ENCODE measurements at places on chromosomes 2 and 18.

DNA sequence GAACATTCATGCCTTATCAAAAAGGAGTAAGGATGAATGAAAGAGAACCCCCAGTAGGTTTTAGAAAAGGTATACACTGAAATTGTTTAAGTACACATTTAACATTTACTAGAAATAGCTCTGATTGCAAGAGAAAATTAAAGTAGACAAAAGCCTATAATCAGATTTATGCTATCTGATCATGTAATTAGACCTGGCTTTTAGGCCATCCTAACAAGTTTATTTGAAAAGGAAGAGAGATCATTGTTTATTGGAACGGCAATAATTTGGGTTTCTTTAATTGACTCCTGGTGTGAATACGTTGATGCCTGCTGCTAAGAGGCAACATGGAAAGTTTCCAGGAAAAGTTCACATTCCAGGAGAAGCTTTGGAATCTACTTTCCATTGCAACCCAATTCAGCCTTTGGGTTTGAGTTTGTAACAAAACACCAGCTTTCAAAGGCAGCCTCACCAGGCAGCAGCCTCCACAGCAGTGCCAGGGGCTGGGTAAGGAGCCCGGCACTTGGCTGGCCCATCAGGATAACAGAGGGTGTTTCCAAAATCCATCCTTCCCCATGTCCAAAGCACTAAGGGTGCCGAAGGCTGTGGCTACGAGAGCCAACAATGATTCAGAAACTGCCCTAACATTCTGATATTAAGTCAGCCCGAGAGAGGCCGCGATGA is 18.0 kb downstream of the FZD7 start:
- no peak for DNase-seq

DNA sequence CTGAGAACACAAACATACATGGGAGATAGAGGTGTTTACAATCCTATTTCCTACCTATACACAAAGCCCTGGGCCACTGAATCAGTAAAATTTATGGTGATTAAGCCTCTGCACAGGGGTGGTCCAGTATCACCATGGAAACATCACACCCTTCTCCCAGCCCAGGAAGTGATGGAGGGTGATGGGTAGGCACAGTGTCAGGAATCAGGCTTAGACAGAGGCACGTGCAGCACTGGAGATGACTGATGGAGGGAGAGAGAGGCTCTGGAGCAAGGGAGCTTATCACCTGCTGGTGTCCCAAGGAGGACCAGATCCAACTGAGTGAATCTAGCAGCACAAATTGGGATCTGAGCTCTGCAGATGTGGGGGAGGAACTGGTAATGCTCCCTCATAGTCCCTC is 117.2 kb downstream of the RPIA start:
- no peak for DNase-seq

GRCh38 chr2:236369661-236370062 is 105.5 kb upstream of the ASB18 start:
- no peak for DNase-seq

DNA sequence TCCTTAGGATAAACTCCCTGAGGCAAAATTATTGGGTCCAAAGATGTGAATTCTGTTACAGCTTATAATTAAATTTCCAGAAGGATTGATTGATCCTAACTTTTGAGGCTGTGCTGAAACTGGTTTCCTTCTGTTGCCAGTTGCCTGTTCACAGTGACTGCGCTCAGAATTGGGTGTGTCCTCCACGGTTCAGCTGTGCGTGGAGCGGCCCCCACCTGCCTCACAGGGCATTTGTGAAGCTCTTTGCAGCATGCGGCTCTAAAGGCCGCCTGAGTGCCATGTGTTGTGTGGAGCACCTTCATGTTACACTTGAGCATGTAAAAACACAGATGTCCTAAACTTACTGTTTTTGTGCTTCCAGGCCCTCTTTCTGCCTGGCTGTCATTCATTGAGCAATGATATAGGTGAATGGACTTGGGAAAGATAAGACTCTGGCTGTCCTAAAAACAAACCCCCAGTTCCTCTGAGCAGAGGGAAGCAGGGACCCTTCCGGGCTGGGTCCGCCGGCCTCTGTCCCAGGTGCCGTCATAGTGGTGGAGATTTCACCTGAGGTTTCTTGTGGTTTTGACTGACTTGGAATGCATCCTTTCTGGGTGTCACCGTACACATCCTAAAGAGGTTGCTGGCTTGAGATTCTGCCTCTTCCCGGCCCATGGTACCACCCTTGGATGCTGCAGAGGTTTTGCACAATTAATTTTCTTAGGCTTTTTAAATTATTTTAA is 173.6 kb downstream of the LDLRAD4 start:
- DNase-seq = no peak

GRCh38 chr2:46873604-46874068 is 42.0 kb downstream of the MCFD2 start:
- DNase-seq = no peak

DNA sequence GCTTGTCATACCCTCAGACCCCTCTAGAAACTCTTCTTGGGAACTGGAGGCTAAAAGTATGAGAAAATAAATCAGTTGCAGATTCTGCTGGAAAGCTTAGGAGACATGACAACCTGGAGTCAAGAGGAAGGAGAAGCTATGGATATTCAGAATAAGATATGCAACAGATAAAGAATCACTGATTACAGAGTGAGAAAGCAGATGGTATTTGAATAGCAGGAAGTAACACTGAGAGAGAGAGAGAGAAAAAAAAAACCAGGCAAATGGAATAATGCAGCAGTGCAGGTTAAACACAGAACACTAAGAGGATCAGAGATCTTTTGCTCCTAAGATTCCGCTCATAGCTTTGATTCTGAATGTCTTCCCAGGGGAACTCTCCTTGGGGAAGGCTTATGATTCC is 1284.1 kb upstream of the NXPH2 start:
- DNase-seq = no peak

- no peak for DNase-seq
These were observed 13.2 kb downstream of the GPC1 start for GRCh38 chr2:240448387-240449274.

DNA sequence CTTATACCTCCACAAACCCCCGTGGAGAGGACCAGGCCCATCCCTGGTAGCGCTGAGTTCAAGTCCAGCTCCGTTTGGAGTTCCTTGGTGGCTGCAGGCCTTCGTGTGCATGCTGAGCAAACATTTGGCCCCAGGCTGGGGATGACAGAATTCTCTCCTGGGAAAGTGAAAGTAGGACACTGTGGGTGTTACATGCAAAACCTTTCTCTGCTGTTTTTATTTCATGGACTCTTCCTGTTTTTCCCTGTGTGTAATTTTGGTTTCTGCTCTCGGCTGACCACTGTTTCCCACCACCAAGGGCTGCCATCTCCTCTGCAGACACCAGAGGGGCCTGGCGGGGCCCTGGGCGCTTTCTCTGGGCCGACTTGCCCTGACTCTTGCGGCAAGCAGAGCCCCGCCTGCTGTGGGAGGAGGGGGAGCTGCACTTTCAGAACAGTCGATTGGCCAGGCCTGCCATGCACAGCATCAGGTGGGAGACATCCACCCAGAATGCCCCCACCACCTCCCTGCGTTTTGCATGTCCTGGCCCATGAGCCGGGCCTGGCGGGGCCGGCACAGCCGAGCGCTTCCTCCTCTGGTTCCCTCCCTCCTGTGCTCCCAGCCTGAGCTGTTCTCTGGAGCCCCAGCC is 102.4 kb downstream of the CABLES1 start:
- DNase-seq = no peak

DNA sequence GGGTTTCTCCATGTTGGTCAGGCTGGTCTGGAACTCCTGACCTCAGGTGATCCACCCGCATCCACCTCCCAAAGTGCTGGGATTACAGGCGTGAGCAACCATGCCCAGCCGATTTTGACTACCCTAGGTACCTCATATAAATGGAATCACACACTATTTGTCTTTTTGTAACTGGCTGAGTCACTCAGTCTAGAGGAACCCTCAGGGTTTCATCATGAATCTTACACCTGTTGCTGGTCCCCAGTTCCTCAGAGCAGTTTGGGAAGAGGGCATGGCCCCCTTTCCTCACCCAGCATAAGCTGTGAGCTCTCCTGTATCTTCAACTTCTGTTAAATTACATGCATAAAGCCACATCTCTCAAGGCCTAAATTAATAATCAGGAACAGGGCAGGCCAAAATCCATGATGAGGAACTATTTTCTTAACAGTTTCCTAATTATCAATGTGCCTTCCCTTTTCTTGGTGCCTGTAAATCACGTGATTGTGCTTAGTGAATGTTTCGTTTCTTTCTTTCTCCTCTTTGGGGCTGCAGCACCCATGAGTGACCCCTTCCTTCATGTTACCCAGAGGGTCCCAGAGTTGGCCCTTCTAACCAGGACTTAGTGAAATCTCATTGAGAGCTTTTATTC is 20.9 kb downstream of the DYSF start:
- DNase-seq = no peak

- no peak for DNase-seq
These were observed 789 bp upstream of the TGFA start for GRCh38 chr2:70554338-70554892.

- DNase-seq = no peak
These were observed 16.2 kb downstream of the NXPH2 start for GRCh38 chr2:138763971-138764370.

GRCh38 chr2:227772197-227772661 is 26.5 kb downstream of the SCYGR8 start:
- no peak for DNase-seq

- no peak for DNase-seq
These were observed 42.3 kb downstream of the SLC4A1AP start for GRCh38 chr2:27705851-27706622.

- DNase-seq = no peak
These were observed 19.1 kb downstream of the KCNK3 start for GRCh38 chr2:26711457-26712161.

- peak; percentile 80 for DNase-seq
These were observed 796 bp downstream of the MYO1B start for GRCh38 chr2:191245869-191246531.

- peak; percentile 63 for DNase-seq
These were observed 34.0 kb downstream of the ADAM23 start for GRCh38 chr2:206477296-206477695.

DNA sequence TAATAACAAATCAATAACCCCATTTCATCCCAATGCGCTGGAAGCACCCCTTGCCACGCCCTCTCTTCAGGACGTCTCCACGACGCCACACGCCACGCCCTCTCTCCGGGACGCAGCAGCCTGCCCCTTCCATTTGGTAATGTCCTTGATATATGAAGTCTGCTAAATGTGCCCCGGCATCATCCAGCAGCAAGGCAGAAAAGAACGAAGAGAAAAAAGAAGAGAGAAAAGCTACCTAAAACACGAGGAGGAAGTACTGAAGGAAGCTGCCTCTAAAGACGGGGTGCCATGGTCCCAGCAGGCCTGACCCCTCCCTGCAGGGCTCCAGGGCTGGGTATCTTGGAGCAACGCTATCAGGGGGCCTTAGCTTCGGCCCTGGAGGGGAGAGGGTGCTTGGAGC is 41.8 kb downstream of the CNGA3 start:
- no peak for DNase-seq

DNA sequence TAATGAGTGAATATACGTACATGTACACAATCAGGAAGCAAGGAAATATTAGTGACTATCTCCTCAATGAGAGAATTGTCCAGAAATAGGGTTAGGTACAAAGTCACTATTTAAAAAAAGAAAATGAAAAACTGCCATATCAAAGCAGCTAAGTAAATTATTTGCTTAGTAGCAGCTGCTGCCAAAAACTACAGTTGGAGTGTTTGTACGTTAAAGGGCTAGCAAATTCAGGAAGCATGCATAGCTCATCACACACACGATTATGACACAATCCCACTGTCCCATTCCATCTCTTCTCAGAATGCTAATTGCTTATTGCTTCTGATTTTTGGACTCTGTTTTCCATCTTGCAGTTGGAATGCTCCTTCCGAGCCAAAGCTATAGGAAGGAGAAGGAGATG is 2012.5 kb upstream of the LRRTM1 start:
- no peak for DNase-seq

DNA sequence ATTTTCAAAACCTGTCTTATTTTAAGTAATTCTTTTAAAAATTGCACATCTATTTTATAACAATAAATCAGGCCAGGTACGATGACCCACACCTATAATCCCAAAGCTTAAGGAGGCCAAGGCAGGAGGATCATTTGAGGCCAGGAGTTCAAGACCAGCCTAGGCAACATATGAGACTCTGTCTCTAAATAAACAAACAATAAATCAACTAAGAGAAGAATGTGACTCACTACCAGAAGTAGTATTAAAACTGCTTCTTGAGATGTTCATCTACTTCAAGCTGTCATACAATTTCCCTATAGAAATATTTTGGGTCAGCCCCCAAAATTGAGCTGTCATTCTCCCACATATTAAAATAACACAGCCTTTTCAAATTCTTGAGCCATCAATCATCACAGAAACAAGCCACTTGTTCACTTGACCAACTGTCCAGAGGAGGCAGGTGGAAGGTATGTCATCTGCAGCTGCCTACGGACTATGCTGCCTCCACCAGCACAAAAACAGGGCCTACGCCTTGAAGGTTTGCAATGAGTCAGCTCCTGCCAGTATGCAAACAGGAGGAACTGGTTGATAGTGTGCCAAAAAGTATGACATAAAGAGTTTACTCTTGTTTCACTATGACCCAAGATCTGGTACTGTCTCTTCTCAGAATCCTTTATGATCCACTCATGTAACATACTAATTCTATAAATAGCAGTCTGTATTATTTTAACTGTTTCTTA is 33.6 kb downstream of the KIDINS220 start:
- no peak for DNase-seq

GRCh38 chr2:9524291-9524690 is 31.3 kb downstream of the ADAM17 start:
- no peak for DNase-seq
